Amniotic epithelial cell (primary cell): ENCODE measurements at places on chromosomes 12 and 14.

- no peak for DNase-seq
Observed at GRCh38 chr12:112283546-112283945, 98.7 kb downstream of the HECTD4 start.

DNA sequence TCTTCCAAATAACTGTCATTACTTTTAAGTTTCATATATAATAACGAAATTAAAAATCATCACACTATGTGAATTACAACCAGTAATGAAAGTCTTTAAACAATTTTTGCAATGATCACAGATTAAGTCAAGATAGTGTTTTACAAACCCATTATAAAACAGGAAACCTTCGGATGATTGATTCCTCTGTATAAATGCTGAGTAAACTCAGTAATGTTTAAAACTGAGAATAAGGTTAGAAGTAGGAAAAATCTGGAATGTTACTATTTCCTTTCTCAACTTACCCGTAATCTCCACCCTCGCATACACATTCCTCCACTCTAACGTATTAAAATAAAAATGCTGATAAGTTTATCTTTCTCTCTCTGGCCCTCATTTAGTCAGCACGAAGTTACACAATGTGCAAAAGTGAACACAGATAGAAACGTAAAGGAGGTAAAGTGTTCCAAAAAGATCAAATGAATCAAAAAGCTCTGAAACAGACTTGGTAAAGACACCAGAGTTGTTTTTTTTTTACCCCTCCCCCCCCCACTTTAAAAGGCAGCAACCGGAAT, 1.6 kb downstream of the ZFC3H1 start:
- DNase-seq = peak; percentile 92

GRCh38 chr12:27179400-27180214, 64.5 kb upstream of the STK38L start:
- peak; percentile 97 for DNase-seq

DNA sequence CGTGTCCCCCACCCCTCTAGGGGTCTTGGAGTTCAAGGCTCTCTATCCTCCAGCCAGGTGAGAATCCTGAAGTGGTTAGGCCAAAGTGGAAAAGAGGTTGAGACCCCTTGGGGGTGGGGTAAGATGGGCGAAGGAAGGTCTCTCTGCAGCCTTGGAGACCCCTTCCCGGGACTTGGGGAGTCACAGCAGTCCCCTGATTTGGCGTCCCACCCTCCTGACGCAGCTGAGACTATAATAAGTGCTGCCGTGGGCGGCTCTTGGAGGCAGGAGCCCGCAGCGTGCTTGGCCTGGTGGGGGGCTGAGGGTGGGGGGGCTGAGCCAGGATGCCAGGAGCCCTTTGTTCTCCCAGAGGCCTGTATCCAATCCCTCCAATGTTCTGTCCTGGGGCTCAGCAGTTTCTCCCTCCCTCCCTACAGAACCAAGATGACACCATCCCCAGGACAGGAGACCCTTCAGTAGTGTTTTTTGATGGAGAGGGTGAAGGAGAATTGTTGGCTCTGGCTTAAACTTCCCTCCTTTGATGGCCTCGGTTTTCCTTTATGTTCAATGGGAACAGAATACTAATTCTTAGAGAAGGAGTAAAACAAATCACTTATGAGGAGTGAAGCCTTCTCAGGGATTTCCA, 1.5 kb upstream of the AGAP2 start:
- DNase-seq = no peak

GRCh38 chr14:96239711-96240141, 16.3 kb upstream of the BDKRB1 start:
- DNase-seq = peak; percentile 91

- DNase-seq = no peak
Observed at GRCh38 chr14:77155083-77155482, 13.5 kb upstream of the ZDHHC22 start.

DNA sequence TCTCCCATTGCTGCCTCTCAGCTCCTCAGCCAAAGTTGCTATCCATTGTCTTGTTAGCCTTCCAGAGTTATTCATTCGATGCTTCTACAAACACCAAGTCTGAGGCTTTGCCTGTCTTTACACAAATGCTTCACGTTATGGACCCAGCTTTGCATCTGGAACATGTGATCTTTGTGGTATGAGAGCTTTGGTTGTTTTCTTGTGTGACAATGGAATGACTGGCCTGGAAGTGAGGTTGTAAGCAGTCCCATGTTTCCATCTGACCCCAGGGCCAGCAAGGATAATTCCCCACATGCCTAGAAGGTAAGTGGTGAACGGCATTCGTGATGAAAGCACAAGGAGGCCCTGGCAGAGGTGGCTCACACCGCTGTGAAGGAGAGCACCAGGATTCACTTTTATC, 866.7 kb upstream of the TMEM132C start:
- no peak for DNase-seq

GRCh38 chr12:122867691-122868461, 28.0 kb downstream of the VPS37B start:
- no peak for DNase-seq

DNA sequence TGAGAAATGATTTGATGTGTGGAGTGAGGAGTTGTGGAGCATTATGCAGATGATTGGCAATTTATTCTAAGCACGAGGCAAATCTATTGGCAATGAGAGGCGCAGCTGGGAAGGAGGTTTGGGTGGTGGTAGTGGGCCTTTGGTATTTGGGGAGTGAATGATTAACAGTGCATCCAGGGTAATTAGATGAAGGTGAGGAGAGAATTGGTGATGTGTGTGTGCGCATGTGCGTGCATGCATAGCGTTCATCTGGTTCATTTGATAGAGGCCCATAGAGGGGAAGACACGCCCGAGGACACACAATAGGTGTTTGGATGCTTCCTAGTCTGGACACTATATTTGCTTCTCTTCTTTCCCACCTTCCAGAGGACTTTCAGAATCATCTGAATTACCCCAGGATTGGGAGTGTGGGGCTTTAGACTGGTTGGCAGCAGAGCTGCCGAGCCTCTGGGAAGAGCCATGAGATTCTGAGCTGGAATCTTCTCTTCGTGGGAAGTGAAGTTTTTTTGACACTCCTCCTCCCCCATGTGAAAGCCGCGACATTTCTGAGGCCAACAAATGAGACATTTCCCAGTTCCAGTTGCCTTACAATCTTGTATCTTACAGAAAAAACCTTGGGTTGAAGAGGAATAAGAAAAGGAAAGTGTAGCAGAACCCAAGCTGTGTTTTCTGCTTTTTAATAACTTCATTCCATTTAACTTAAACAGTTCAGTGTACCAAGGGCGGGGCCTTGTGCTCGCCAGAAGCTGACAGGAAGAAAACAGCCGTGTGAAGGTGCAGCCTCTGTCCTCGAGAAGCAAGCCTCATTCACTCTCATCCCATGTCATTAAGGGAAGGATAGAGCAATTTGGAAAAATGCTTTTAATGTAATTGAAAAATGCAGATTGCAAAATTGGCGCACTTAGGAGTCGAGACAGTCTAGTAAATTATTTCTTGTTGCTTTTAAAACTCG, 65.2 kb downstream of the SLC25A47 start:
- DNase-seq = peak; percentile 29

- no peak for DNase-seq
Observed at GRCh38 chr14:103304706-103305105, 29.3 kb upstream of the EIF5 start.

DNA sequence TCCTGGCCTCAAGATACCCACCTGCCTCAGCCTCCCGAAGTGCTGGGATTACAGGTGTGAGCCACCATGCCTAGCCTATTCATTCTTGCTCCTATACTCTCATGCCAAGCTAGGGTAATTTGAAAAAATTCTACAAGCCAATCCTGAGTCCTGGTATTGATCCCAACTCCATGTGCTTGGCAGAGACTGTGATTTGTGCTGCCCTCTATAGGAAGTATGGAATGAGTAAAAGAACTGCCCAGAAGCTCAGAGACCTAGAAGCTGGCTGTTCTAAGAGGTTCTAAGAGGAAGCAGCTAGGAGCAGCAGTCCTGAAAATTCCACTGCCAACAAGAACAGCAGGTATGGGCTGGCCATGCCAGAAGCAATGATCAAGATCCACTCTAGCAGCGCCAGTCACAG, 402.5 kb downstream of the PCNX1 start:
- no peak for DNase-seq

DNA sequence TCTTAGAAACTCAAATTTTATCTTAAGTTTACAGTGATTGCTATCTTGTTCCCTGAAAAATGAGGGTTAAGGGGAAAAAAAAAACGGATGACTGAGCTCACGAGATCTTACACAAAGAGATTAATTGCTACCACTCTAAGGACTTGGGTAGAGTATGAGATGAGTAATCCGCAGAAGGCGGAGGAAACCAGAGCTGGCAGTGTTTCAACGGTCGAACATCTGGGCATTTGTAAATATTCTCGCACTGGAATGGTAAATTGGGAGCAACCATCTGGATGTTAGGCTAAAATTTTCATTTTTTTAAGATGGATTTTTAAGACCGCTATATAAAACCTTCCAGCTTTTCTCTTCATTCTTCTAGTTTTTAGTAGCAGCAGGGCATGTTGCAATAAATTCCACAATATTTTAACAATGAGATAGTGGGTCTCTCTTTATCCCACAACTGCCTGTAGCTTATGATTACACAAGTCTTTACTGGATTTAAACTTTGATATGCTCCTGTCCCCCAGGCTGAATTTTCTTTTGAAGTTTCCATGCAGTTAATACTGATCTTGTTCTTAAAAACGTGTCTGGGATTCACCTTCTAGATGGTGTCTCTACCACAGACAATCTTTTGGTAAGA, 1324.1 kb downstream of the AACS start:
- DNase-seq = peak; percentile 83

- no peak for DNase-seq
Observed at GRCh38 chr14:88181072-88181471, 142.0 kb downstream of the KCNK10 start.

GRCh38 chr12:89166525-89166934, 185.8 kb downstream of the DUSP6 start:
- DNase-seq = no peak

GRCh38 chr14:64640839-64641238, 63.4 kb upstream of the PLEKHG3 start:
- DNase-seq = no peak

GRCh38 chr14:40386433-40386832, 954.2 kb upstream of the FBXO33 start:
- DNase-seq = no peak

DNA sequence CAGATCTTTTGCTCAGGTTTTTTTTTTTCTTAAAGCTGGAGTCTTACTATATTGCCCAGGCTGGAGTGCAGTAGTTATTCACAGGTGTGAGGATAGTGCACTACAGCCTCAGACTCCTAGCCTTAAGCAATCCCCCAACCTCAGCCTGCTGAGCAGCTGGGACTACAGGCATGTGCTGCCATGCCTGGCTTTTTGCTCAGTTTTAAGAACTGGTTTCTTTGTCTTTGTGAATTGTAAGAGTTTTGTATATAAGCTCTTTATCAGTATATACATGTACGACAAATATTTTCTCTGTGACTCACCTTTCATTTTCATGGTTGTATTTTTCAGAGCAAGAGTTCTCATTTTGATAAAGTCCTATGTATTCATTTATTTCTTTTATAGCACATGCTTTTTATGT, 33.3 kb upstream of the C2CD5 start:
- no peak for DNase-seq

DNA sequence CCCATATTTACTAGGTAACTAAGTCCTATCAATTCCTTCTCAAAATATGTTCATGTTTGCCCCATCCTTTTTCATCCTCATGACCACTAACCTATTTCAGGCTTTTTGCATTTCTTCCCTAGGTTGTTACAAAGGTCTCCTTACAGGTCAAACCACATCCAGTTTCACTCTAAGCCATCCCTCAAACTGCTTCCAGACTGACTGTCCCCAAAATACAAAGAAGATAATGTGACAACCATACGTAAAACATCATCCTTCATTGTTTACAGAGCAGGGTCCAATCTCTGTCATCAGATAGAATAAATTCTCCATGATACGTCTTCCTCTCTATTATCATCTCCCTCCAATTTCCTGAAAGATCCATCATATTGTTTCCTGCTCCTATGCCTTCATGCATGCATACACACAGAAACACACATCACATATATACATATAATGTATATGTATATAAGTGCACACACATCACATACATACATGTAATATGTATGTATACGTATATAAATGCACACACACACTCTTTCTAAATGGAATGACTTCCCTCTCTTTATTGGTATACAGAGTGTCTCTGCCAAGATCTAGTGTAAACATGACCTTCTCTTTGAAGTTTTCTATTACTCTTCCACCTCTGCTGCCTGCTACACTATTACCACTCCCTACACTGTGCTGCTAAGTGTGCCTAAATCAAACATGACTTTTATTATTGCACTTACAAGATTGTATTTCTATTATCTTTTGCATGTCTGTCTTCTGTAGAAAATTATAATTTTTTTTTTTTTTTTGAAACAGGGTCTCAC, 30.7 kb upstream of the EPS8 start:
- no peak for DNase-seq

GRCh38 chr12:105025890-105026289, 39.8 kb downstream of the NOPCHAP1 start:
- DNase-seq = no peak

DNA sequence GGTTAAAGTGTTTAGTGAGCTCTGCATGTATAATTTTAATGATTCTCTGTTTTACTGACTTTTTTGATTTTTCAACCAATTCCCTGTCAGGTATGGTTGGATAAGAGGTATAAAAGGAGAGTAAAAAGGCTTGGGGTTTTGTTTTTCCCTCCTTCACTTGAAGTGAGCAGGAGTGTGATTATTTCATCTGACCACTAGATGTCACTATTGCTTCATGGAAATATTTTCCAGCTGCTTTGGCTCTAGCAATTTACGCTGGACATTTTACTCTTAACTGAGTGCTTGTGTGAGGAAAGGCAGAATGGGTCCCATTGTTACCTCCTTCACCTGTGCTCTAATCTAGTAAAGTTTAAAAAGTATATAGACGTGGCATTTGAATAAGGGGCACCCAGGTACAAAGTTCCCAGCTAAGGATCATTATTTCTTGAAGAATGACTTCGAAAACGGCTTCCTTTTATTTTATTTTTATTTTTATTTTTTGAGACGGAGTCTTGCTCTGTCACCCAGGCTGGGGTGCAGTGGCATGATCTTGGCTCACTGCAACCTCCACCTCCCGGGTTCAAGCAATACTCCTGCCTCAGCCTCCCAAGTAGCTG, 66.5 kb downstream of the TBC1D30 start:
- peak; percentile 58 for DNase-seq

- DNase-seq = no peak
Observed at GRCh38 chr12:123120452-123121166, 30.3 kb downstream of the PITPNM2 start.

DNA sequence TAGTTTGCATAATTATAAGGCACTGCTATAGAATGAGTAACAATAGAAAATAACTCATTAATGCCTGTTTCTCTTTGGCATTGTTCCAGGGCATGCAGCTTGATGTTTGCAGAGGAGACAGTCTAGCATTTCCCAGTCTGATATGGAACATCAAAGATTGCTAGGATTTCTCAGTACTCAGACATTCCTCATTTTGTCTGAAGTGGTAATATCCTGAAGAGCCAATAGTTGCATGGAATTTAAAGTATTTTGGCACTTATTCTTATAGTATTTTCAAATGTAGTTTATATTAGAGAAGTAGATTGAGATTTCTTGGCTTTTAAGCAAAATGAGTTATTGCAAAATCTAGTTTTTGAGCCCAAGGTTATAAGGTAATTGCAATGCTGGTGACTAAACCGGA, 337.3 kb upstream of the E2F7 start:
- DNase-seq = peak; percentile 25
